Melanocyte of skin (primary cell): ENCODE measurements at places on chromosomes 6 and 20. TPM values are rescaled to one million over a fixed set of nuclear protein-coding genes. Genes with fewer than 3 reads are reported as not detected.

ELOVL4 gene
- total RNA-seq: 4.8 and 8.4 TPM in 2 replicates

BMP6 gene
- total RNA-seq: not detected in 2 replicates

SYNDIG1 gene
- under 0.01 TPM in 1 of 2 replicates, not detected in the other for total RNA-seq

C20orf204 gene
- total RNA-seq: 0.93 and 1.00 TPM in 2 replicates

LPA gene
- not detected in 2 replicates for total RNA-seq

SCAND1 gene
- 71.9 and 90.7 TPM in 2 replicates for total RNA-seq

TSHZ2 gene
- total RNA-seq: not detected in 2 replicates

TNFRSF21 gene
- 7.6 and 16.0 TPM in 2 replicates for total RNA-seq

CDH4 gene
- 0.34 and 2.2 TPM in 2 replicates for total RNA-seq

SALL4 gene
- total RNA-seq: 3.7 and 9.3 TPM in 2 replicates

PRL gene
- total RNA-seq: not detected in 2 replicates

SLC26A8 gene
- not detected in 2 replicates for total RNA-seq

ADTRP gene
- 0.67 TPM in 1 of 2 replicates, not detected in the other for total RNA-seq

SEC23B gene
- total RNA-seq: 64.3 and 64.6 TPM in 2 replicates

CLVS2 gene
- total RNA-seq: not detected in 2 replicates

MCM8 gene
- total RNA-seq: 21.0 and 21.6 TPM in 2 replicates

SCUBE3 gene
- under 0.01 TPM in 1 of 2 replicates, not detected in the other for total RNA-seq

ZNF341 gene
- total RNA-seq: 1.4 and 2.2 TPM in 2 replicates

SNAI1 gene
- total RNA-seq: not detected in 2 replicates

LAMA4 gene
- 43.4 and 63.6 TPM in 2 replicates for total RNA-seq

SLC35F1 gene
- 1.8 and 2.1 TPM in 2 replicates for total RNA-seq

NHLRC1 gene
- total RNA-seq: 3.1 and 3.6 TPM in 2 replicates

OR2H2 gene
- not detected in 2 replicates for total RNA-seq

RIPOR2 gene
- 3.4 and 4.4 TPM in 2 replicates for total RNA-seq

GPX5 gene
- not detected in 2 replicates for total RNA-seq

CCN5 gene
- total RNA-seq: 0.62 and 1.3 TPM in 2 replicates

TEAD3 gene
- 2.3 and 5.0 TPM in 2 replicates for total RNA-seq
